Left hindlimb (tissue), 1 donor: ENCODE measurements at places on chromosomes 7 and 10.
A peak's percentile ranks its signal among the peaks of the same experiment; 100 is the strongest.

- no peak for DNase-seq
Observed at GRCh38 chr10:90462749-90463470, 394.9 kb downstream of the HTR7 start.

- DNase-seq = no peak
Observed at GRCh38 chr10:94085766-94086437, 92.2 kb downstream of the PLCE1 start.

DNA sequence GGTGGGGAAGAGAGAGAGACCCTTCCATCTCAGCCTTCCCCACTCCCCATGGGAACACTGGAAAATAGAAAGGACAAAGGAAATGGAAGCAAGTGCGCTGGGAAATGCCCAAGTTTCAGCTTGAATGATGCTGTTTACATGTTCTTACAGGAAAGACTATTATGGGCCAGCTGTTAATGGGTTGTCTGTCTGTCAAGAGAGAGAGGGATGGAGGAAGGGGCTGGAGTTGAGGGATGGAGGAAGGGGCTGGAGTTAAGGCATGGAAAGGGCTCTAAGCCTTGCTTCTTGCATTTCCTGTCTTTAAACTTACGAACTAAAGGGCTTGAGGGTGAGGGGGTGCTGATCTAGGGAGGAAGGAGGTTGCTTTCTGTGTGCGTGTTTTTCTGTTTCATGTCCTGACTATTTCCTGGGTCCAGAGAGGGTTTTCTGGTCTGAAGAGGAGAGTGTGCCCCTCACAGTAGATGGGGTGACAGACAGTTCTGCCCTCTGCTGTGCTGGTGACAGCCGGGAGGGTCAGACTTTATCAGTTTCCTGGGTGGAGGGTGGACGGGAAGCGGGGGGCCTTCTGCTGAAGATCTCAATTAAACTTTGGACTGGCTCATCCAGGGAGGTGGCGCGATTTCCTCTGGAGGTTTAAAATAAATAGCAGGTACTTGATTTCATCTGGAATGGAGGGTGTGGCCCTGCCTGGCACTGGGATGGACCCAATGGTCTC is 30.5 kb downstream of the GRK5 start:
- DNase-seq = peak; percentile 22

GRCh38 chr10:132670546-132671227 is 115.3 kb downstream of the NKX6-2 start:
- no peak for DNase-seq

- no peak for DNase-seq
Observed at GRCh38 chr7:1367501-1368183, 91.6 kb downstream of the MICALL2 start.

GRCh38 chr10:60679388-60679990 is 98.8 kb upstream of the CDK1 start:
- no peak for DNase-seq

DNA sequence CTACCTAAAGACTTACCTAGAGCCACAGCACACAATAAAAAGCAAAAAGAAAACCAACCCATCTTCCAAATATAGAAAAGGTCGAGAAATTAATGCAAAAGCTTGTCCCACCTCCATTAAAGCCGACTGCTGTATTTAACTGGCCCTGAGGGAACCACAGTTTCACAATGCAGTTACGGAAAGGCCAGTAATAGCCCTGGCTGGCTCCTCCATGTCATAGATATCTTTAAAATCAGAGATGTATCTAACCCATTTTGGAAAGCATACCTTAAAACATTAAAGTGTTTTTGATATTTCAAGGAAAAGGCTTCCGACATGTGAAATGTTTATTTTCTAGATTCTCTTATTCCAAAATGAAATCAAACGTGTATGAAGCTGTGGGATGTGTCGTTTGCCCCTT is 23.0 kb downstream of the HDAC9 start:
- DNase-seq = no peak

- DNase-seq = no peak
Observed at GRCh38 chr7:125848157-125848556, 918.5 kb upstream of the POT1 start.

- no peak for DNase-seq
Observed at GRCh38 chr7:103859709-103860108, 129.7 kb downstream of the RELN start.

DNA sequence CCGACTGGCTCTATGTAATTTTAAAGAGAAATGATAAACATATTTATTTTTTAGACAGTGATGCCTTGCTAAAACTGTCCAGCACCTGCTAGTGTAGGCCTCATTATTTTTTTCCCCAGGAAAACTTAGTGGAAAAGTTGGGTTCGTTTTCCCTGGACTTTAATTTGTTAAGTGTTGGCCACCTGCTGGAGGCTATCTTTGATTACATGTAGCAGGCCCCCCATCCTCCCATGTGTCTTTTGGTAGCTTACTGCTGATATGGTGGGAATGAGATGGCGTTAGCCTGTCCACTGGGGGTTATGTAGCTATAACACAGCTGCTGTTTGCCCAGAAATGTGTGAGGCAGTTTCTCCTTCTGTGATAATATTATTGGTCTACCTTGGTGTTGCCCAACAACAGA is 265.0 kb downstream of the SORCS3 start:
- no peak for DNase-seq

GRCh38 chr7:55516409-55516808 is 55.9 kb downstream of the VOPP1 start:
- no peak for DNase-seq
